NT2/D1 (cell line): ENCODE measurements at places on chromosomes 2 and 18.
A peak's percentile ranks its signal among the peaks of the same experiment; 100 is the strongest.

DNA sequence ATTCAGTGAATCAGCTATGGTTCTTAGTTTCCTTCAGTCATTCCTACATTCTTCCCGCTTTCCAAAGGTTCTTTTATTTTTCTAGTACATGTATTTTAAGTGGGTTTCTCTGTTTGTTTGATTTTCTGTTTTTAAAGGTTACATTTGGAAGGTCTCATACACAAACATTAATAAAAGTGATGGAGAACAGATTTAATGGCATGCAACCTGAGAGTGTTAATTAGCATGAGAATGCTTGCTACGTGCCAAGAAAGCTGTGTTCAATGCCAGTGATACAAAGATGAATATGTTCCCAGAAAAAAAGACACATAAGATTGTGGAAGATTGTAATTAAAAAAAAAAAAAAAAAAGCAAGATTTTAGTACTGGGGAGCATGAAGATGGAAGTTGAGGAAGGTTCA lies 61.8 kb upstream of the CDC42EP3 start:
- no peak for DNase-seq

DNA sequence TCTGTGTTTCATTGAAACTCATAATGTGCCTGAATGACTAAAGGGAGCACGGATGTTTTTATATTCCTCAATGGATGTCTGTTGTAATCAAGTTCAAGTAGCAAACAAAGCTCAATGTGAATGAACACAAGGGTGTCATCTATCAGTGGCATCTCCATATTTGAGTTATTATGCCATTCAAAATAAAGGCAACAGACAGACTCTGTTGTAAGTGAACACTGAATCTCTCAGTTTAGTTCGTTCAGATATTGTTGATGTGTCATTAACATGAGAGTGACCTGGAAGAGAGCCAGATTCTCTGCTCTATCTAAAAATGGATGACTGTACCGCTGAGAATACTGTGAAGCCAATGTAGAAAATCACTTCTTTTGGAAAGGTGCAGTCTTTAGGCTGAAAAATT lies 118.7 kb downstream of the NUP35 start:
- DNase-seq: no peak

GRCh38 chr2:161041356-161041755 lies 118.9 kb upstream of the TANK start:
- no peak for DNase-seq

DNA sequence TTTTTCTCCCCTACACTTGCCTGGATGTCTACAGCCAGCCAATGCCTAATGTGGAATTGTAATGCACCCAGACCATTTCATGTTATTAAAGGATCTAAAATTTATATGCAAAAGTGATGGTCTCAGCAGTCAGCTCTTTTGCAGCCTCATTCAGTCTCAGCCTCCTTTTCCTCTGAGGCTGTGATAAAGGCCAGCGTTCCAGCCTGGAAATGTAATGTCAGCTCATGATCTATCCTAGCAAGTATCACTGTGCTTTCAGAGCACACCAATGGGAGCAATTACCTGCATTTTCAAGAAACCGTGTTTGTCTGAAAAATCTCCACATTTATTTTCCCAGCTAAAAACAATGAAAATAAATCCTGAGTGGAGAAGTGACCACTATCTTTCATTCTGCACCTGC lies 274.6 kb downstream of the CDH20 start:
- no peak for DNase-seq

DNA sequence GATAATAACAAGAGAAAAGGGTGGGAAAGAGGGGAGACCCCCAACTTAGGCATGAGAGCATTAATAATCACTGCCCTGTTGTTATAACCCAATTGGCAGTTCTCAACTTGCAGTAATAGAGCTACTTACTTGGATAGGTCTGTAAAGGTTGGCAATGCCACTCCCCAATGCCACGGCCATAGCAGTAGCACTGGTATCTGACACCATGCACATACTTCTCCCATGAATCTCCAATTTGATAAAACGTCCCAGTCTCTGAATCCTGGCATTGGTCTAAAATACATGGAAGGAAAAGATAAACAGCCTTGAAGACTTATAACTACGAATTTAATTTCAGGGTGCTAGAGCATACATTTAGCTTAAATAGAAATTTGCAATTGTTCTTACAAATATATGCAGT lies 16.8 kb downstream of the FN1 start:
- no peak for DNase-seq

GRCh38 chr18:10518595-10519255 lies 7.1 kb upstream of the NAPG start:
- DNase-seq: no peak

- no peak for DNase-seq
These were observed 620 bp downstream of the NGEF start for GRCh38 chr2:233012301-233012971.

DNA sequence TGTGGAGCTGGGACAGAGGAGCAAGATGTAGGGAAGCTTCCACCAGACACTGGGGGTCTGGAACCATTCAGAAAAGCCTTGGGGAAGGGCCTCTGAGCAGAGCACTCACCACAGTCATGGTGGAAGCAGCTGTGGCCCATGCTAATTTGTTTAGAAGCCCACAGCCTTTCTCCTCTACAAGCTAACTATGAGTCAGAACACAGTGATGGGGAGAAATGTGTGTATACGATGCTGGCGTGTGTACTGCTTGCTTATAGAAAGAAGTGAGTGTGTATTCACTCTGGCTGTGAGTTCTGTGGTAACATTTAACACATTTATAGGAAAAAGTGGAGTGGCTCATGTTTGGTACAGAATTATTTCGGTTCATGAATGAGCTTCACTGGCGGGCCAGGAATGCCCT lies 157.0 kb upstream of the ACAA2 start:
- no peak for DNase-seq

GRCh38 chr2:233482616-233483015 lies 84.0 kb downstream of the USP40 start:
- DNase-seq: no peak

- DNase-seq: no peak
These were observed 288.3 kb upstream of the TCF4 start for GRCh38 chr18:55876254-55876653.

- DNase-seq: no peak
These were observed 540.0 kb upstream of the SLC39A10 start for GRCh38 chr2:195117011-195117410.

DNA sequence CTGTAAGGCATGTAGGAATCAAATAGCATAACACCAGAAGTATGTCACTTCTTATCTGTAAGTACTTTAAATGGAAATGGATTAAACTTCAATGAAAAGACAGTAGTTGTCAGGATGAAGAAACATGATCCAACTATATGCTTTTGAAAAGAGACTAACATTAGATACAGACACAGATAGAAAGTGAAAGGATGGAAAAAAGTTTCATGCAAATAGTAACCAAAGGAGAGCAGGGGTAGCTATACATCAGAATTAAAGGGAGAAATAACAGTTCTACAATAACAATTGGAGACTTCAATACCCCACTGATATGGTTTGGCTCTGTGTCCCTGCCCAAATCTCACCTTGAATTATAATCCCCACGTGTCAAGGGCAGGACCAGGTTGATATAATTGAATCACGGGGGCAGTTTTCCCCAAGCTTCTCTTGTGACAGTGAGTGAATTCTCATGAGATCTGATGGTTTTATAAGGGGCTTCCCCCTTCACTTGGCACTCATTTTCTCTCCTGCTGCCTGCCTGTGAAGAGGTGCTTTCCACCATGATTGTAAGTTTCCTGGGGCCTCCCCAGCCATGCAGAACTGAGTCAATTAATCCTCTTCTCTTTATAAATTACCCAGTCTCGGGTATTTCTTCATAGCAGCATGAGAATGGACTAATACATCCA lies 205.4 kb upstream of the CDH2 start:
- no peak for DNase-seq

DNA sequence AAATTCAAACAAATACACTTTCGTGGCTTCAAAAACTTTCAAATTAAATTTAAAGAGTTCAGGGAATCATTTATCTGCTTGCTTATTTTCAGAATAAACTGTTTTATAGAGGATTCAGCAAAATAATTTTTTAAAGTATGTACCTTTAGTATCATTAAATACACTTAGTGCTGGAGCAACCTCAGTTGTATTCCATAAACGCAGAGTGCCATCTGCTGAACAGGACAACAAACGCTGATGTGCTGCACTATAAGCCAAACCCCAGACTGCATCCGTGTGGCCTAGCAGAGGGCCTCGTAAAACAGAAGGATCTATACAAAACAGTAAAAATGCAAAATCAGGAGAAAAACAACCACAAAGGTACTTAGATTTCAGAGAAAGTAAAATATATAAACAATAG lies 108.6 kb downstream of the STRN start:
- DNase-seq: no peak

DNA sequence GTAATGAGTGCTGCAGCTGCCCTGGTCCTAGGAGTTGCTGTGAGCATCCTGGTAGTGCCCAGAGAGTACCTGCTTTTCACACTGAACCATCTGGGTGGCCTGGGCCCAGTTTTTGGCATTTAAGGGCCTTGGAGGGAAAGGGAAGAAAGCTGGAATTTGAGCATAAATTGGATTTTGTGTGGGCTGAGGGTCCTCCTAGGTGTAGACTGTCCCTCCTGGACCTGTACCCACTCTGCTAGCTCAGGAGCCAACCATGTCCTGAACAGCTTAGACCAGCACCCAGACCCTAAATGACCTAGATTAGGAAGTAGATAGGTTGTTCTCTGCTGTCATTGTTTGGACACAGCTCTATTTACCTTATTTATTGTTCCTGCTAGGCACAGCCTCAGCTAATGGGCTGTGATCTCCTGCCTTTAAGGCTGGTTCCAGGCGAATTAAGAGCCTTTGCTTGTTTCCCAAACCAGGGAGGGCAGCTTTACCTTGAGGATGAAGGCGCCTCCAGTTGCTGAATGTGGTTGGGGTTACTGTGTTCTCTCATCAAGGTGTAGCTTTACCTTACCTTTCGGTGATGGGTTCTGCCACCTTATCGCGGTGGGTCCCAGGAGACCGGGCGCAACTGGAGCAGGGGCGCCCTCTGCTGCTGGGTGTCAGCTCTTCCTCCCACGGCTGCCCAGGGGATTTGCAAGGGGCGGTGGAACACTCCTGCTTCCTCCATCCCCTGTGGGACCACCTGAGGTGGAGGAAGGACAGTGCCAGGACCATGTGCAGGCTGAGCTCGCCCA lies 34.4 kb downstream of the ITGA6 start:
- DNase-seq: no peak

DNA sequence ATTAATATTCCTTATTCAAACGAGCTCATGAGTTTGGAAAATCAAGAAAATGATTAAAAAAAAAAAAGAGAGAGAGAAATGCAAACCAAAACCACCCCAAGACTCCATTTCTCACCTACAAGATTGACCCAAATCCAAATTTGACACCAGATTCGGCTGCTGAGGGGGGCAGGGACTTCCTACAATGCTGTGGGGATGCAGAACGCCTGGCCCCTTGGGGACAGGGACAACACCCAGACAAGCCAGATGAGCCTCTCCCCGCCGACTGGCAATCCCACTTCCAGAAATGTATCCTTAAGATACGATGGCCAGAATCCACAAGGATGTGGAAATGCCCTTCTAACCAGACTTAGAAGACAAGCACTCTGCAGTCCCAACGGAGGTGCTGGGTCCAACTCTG lies 20.7 kb downstream of the BOK start:
- no peak for DNase-seq

DNA sequence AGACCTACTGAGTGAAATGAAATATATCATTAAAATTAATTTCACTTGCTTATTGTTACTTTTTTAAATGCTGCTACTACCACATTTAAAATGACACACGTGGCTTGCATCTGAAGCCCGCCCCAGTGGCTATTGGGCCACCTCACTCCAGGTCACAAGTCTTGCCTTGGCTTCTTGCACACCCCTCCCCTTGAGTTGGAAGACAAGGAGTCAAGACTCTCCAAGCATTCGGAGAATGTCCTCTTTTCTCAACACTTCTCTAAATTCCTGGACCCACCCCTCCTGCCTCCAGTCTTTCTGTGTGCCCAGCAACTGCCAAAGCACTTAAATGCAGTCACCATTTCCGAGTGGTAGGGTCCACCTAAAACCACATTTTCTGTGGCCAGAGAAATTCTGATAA lies 73.4 kb downstream of the ZBTB7C start:
- peak; percentile 27 for DNase-seq

GRCh38 chr2:63580651-63581297 lies 7.5 kb downstream of the WDPCP start:
- no peak for DNase-seq

GRCh38 chr18:811892-812375 lies at the start of gene YES1:
Gene YES1 (minus strand): TSS chr18:812242. CDS start chr18:756827, 55,415 bp downstream.
- DNase-seq: no peak

GRCh38 chr2:217643789-217644301 lies 358.9 kb downstream of the TNS1 start:
- DNase-seq: no peak

DNA sequence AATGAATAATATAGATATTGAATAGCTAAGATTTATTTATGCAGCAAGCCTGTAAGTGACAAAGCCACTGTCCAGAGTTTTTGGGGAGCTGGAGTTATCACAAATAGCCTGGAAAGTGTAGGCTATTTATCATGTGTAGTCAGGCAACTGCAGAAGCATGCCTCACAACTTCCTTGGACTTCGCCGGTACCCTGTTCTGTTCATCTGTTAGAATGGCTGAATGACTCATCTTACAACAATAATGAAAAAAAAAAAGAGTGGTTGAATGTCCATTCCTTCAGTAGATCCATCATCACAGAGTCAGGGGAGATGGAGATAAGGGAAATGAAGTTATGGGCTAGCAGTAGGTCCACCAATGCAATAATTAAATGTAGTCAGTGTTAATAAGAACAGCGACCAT lies 24.0 kb upstream of the ATP5MC3 start:
- DNase-seq: no peak

DNA sequence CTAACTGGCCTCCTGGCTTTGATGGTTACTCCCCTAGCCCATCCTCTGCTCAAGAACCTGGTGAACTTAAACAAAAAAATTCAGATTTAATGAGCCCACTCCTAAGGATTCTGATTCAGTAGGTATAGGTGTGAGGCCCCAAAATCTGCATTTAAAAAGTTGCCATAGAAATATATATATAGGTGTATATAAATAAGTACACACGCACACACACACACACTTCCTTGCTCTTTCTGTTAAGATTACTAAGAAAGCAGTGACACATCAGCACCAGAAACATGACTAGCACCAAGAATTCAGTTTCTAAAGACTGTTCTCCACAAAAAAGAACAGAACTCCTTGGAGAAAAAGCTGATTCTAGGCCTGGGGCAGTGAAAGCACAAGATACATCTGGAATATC lies 17.8 kb downstream of the EML6 start:
- no peak for DNase-seq

GRCh38 chr2:69985688-69986087 lies 24.3 kb upstream of the ASPRV1 start:
- no peak for DNase-seq

DNA sequence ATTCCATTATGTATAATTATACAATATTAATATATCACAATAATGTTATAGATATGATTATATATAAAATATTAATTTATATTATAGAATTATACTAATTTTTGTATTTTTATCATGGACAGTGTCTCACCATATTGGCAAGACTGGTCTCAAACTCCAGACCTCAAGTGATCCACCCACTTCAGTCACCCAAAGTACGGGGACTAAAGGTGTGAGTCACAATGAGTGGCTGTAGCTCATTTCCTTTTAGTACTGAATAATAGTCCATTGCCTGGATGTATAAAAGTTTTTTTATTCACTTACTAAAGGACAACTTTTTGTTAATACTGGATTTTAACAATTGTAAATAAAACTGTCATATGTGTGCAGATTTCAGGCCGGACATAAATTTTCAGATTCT lies 417.6 kb upstream of the LINC00305 start:
- no peak for DNase-seq

- DNase-seq: no peak
These were observed 11.4 kb downstream of the PECR start for GRCh38 chr2:216070195-216070594.
